ENCODE measurements at places on chromosomes 6 and 20.

GRCh38 chr6:21885532-21886114, 292.1 kb downstream of the SOX4 start:
- DNase-seq, result peak; percentile 48

- no peak for DNase-seq
Measured at GRCh38 chr6:117668736-117669135, 6.5 kb upstream of the NUS1 start.

GRCh38 chr6:38570750-38571149, 69.0 kb downstream of the BTBD9 start:
- no peak for DNase-seq

- DNase-seq, result no peak
Measured at GRCh38 chr20:52372169-52372568, 180.6 kb upstream of the ZFP64 start.

DNA sequence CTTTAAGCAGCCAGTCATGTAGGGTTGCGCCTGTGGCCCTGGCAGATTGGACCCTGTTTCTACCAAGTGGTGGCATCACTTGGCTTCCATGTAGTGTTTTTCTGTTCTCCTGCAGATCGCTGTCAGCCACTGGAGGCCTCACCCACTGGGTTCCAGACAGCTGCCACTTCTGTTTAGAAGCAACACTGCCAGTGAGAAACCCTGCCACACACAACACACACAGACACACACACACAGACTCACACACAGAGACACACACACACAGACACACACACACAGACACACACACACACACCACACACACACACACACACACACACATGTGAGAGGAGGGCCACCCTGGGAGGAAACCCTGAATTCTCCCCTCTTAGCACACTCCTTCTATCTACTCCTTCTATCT, 51.8 kb downstream of the UTRN start:
- no peak for DNase-seq

- peak; percentile 88 for DNase-seq
Measured at GRCh38 chr6:33105916-33106871, 30.4 kb downstream of the HLA-DPB1 start.

DNA sequence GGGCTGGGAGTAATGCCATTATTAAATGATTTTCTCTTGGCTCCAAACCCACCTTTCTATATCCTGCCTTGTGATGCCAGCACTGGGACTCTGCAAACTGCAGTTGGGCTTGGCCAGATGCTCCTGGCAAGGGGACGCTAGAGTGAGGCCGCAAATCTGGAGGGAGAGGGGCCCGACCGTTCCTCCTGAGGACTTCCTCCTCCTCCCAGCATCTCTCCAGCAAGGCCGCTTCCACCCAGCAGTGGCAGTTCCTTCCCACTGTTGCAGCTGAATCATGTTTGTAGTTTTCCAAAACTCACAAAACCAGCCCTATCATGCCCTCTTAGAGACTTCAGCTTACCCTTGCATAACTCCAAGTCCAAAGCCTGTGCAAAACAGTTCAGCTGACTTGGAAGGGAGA, 244.4 kb downstream of the FOXA2 start:
- no peak for DNase-seq

DNA sequence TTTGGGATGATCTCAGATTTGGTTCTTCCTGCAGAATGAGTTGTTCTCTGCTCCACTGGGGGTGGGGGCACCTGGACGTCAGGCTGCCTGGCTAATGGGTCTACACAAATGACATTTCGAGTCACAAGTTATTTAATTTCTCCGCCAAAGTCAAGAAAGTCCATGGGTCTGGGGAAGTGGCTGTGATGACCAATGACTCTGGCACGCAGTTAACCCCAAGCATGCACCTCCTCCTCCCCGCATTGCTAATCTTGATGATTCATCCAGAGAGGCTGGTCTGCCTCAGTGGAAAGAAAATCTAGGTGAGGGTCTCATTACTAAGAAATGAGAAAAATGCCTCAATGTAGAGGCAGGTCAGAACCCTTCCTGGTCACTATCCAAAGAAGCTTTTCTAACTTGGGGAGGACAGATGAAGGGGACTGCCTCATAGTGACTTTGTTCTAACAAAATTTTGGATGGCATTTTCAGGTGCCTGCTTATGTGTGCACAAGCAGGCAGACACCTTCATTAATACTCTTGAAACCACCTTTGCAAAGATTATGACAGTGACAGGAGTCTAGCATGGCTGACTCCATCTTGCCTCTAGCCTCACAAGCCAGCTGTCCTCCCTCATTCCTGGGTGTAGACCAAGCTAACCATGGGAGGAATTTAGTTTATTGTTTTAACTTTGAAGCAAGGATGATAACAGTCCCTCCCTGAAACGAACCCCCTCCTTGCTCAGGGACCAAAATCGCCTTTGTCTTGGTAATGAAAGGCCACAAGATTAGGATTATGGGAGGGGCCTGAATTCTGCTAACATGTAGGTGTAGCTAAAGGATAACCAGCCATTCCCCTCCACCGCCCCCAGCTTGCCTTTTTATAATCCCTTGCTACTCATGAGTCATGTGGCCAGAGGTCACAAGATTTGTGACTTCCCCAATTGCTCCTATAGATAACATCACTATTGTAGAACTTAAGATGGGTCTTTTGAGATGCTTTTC, 98.6 kb upstream of the MRPS10 start:
- peak; percentile 69 for DNase-seq

DNA sequence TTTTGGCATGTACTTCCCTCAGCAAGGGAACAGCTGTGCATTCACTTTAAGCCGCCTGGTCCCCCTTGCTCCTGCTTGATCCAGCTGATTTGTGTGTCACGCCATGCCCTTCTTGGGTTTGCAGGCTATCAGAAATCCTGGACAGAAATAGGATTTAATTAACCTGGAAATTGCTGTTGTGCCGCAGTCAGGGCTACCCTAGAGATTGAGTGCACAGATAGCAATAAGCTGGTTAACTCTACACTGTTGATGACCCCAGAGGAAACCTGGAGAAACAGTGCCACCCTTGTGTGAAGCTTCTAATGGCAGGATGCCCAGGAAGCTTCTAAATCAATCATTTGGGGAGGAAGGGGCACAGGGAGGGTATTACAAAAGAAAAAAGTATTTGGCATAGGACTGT, 199.0 kb downstream of the JARID2 start:
- DNase-seq, result no peak
